ENCODE measurements at places on chromosomes 1 and 21. TPM values are rescaled to one million over a fixed set of nuclear protein-coding genes. Genes with fewer than 3 reads are reported as not detected.

Gene MXRA8
- 17.6 TPM for polyA plus RNA-seq

Gene TFF3
- 51.9 TPM for polyA plus RNA-seq

Gene WNT3A
- polyA plus RNA-seq, result not detected

Gene OR2W3
- polyA plus RNA-seq, result not detected

Gene RAB3B
- polyA plus RNA-seq, result 0.72 TPM

Gene SLC35F3
- 7.1 TPM for polyA plus RNA-seq

Gene NFASC
- 12.7 TPM for polyA plus RNA-seq

Gene RAB4A
- polyA plus RNA-seq, result 14.5 TPM

Gene SPRR2E
- not detected for polyA plus RNA-seq

Gene RGS13
- polyA plus RNA-seq, result 0.70 TPM

Gene NBPF1
- 4.0 TPM for polyA plus RNA-seq

Gene ETNK2
- 15.5 TPM for polyA plus RNA-seq

Gene GNAT2
- polyA plus RNA-seq, result not detected

Gene NTNG1
- 0.23 TPM for polyA plus RNA-seq

Gene SH3D21
- polyA plus RNA-seq, result 1.7 TPM

Gene KCNJ9
- 0.02 TPM for polyA plus RNA-seq

Gene GIPC2
- 8.1 TPM for polyA plus RNA-seq

Gene ALPL
- 6.7 TPM for polyA plus RNA-seq

Gene FCRLA
- not detected for polyA plus RNA-seq

Gene DCDC2B
- 0.11 TPM for polyA plus RNA-seq

Gene SSX2IP
- 10.2 TPM for polyA plus RNA-seq

Gene OVAAL
- not detected for polyA plus RNA-seq

Gene ATXN7L2
- 15.2 TPM for polyA plus RNA-seq

Gene FCER1G
- polyA plus RNA-seq, result 16.2 TPM

Data from pancreas (tissue), 10 donors.